PC-3 (cell line): ENCODE measurements at places on chromosomes 4 and X. TPM values are rescaled to one million over a fixed set of nuclear protein-coding genes. Genes with fewer than 3 reads are reported as not detected.

DNA sequence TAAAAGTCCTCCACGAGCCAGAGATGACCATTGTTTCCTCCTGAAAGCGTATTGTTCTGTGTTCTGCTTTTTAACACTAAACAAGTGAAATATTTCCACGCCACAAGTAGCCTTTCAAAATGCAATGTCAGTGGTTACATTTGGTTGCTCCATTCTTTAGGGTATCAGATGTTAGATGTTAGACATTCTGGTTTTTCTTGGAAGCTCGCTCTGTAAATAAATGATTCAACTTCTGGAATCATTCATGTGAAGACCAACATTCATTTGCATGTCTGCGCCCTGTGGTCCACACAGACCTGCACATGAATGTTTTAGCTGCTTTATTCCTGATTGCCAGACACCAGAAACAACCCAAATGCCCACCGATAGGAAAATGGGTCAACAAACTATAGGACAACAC is 38.0 kb upstream of the HELT start:
- no peak overlapping the region; the same call in 1 of the 2 replicates for H3K4me3 ChIP-seq
- peak; percentile 54 for DNase-seq
- H3K27me3 ChIP-seq: no peaks in the 10 kb centered on the region
- peaks cover 14% of the 10 kb centered on the region for H3K4me1 ChIP-seq

HSD17B10 gene
- total RNA-seq: 181 and 191 TPM in 2 replicates

MAGEA2B gene
- not detected in 2 replicates for total RNA-seq

CLDN24 gene
- not detected in 2 replicates for total RNA-seq
